Hematopoietic multipotent progenitor cell treated with erythropoietin and hydrocortisone succinate and interleukin-3 and kit ligand, for 17 days (in vitro differentiated cells): ENCODE measurements at places on chromosomes 3 and 15.

DNA sequence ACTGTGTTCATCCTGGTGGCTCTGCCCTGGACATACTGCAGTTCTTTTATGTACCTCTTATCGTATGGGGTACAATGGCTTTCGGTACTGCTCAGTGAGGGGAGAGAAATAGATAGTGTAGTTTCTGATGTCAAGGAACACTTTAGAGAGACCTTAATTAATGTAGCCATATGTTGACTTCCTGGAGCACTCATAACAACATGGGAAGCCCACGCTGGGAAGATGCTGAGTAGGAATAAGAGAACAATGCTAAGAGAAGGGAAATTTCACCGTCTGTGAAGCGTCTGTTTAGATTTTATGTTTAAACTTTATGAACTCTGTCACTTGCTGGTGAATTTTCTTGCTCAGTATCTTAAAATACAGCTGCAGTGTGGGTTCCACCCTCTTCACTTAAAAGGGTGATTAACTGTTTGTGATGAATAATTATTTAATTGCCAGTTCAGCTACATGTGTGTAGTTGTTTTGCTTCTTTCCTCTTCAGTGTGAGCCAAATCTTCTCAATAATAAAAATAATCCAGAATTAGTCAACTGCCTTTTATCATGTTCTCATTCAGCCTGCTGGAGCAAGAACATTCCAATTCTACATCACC, 373.1 kb upstream of the TPRG1 start:
- no peak for DNase-seq

DNA sequence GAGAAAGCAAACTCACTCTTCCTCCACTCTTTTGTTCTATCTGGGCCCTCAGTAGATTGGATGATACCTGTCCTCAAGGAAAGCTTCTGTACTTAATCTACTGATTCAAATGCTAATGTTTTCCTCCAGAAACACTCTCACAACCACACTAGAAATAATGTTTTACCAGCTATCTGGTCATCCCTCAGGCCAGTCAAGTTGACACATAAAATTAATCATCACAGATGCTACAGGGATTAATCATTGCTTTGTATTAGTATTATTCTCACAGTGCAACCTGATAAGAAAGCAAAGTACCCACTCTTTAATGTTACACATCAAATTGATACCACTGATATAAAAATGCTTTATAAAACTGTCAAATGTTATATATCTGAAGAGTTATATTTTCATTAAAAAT, 52.9 kb upstream of the ARL6 start:
- DNase-seq: no peak

DNA sequence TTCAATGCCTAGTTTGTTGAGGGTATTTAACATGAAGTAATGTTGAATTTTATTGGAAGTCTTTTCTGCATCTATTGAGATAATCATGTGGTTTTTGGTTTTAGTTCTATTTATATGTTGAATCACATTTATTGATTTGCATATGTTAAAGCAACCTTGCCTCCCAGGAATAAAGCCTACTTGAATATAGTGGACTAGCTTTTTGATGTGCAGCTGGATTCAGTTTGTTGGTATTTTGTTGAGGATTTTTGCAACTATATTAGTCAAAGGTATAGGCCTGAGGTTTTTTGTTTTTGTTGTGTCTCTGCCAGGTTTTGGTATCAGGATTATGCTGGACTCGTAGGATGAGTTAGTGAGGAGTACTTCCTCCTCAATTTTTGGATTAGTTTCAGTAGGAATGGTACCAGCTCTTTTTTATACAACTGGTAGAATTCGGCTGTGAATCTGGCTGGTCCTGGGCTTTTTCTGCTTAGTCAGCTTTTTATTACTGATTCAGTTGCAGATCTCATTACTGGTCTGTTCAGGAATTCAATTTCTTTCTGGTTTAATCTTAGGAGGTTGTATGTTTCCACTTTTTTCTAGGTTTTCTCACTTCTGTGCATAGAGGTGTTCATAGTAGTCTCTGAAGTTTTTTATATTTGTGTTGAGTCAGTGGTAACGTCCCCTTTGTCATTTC, 209.8 kb upstream of the RBMS3 start:
- no peak for DNase-seq

DNA sequence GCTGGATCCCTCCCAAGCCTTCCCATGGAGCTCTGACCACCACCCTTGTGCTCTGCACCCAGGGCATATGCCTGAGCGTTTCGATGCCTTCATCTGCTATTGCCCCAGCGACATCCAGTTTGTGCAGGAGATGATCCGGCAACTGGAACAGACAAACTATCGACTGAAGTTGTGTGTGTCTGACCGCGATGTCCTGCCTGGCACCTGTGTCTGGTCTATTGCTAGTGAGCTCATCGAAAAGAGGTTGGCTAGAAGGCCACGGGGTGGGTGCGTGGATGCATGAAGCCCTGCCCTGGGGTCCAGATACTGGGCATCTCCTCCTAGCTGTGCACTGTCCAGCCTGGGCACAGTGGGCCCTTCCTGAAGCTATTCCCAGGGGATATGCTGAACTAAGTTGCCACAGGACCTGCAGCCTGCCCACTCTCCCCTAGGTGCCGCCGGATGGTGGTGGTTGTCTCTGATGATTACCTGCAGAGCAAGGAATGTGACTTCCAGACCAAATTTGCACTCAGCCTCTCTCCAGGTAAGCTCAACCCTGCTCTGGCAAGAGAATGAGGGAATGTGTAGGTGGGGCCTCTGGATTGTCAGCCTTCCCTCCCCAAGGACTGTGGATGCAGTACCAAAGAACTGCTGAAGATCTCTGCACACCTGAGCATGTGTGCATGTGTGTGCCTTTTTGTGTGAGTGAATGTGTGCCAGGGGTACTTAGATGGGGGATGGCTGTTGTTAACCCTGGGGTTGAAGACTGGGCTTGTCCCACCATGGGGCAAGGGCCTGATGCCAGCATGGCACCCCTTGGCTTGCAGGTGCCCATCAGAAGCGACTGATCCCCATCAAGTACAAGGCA, 2.1 kb downstream of the MYD88 start:
- DNase-seq: no peak

DNA sequence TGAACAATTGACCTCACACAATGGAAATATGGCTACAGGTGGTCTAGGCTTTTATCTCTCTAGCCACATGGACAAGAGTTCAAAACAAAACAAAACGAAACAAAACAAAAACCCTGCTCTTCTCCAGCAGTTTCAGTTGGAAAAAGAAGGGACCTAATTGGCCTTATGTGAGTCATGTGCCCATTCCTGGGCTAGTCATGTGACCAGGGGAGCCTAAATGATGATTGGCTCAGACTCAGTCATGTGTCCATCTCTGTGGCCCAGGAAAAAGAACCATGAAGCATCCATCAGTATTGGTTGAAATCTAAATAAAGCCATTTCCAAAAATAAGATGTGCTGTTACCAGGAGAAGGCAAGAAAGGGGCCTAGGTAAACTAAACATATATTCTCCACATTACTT, 96.8 kb downstream of the ANXA2 start:
- DNase-seq: no peak

- no peak for DNase-seq
Observed at GRCh38 chr3:31274326-31275024, 258.2 kb upstream of the STT3B start.

DNA sequence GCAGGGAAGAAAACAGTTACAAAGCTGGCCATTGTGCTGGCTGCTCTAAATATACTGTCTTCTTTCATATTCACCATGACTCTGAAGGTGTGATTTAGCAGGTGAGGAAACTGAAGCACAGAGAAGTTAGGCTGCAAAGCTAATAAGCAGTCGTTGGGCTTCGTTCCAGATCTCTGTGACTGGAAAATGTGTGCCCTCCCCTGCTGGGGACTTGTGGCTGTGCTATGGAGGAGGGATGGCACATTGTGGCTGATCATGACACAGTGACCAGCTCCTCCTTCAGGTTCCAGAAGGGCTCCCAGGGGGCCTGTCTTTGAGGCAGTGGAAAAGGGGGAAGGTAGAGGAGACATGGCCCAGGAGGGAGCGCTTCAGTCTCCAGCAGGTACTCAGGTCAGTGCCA, 19.2 kb downstream of the PXK start:
- no peak for DNase-seq

GRCh38 chr3:147409143-147410115, at the start of gene ZIC1:
Gene ZIC1, plus strand, starts transcription at chr3:147409365. Its CDS starts 748 bp downstream, at chr3:147410113.
- no peak for DNase-seq

GRCh38 chr3:47016934-47017435, 37.5 kb downstream of the NBEAL2 start:
- no peak for DNase-seq
